ENCODE measurements at places on chromosomes 13 and 19.

GRCh38 chr19:51098365-51099046, 9.7 kb downstream of the CTU1 start:
- peak; percentile 69 for DNase-seq

DNA sequence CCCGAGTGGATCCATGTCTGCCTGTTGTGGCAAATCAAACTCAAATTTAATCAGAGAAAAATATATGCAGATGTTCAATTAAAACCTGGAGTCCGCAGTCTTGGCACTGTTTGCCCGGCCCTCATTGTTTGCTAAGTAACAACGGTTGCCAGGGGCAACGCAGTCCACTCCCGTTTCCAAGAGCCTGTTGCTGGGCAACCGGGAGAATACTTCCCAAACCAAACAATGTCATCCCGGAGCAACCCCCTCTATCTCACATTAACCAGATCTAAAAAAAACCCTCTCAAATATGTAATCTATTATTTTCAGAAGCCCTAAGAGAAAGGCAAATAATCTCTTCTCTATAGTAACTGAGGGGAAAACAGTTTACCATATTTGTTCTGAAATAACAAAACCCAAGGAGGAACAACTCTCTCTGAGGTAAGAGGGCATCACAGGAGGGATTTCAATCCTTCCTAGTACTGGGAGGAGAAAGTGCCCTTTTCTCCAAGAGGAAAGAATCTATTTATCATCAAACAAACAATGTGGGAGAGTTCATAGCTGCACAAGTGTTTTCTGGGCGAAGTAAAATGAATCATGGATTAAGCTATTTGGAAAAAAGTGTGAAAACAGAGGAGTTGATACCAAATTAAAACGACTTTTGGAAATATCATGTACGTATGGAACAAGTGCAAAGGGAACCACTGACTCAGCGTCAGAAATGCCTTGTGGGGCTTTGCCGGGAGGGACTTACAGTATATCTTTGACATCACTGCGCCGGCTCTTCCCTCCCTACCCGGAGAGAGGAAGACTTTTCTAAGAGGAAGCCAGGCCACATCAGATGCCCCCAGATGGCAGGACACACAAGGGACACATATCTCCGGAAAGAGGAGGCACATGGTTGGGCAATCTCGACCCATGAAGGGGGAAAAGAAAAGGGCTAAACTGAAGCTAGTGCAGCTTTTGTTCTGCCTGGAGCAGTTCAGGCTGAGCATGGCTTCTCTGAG, 43.3 kb downstream of the RFX2 start:
- peak; percentile 76 for DNase-seq

DNA sequence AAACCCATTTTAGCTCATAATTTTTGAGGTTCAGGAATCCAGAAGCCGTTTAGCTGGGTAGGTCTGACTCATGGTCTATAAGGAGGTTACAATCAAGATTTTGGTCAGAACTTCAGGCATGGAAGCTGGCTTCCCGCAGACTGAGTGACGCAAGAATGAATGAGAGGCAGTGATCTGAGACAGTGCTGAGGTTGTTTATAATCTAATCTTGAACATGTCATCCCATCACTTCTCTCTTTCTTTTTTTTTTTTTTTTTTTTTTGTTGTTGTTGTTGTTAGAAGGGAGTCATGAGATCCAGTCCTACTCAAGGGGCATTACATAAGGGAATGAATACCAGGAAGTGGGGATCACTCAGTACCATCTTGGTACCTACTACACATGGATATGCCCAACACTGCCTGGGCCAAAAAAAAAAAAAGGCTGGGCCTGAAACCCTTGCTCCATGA, 217.4 kb downstream of the DLEU7 start:
- no peak for DNase-seq

DNA sequence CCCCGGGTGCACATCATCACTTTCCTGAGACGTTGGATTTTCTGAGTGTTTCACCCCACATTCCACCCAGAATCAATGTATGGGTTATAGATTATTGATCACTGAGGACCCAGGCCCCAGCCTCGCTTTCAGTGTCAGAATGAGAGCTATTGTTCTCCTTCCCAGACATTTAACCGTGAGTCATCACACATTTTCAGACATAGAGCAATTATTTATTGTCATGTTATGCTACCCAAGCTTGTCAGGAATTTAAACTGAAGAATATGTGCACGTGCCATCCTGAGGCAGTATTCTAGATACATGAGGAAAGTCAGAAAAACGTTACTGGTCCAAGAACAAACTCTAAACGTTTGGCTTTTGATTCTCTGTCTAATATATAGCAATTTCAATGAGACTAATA, 276.6 kb upstream of the ZNF507 start:
- no peak for DNase-seq

DNA sequence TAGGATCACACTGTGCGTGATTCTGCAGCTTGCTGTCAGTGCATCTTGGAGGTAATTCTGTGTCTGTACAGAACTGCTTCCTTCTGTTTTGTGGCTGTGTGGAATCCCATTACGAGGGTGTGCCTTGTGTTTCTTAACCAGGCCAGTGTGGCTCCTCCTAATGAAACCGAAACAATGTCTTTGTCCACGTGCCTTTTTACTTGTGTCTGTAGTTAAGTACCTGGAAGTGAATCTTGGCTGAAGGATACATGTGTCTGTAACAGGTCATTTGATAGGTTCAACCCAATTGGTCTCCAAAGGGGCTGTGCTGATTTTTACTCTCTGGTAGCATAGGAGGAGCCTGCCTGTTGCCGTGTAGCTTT, 13.1 kb downstream of the NOP53 start:
- DNase-seq, result no peak

DNA sequence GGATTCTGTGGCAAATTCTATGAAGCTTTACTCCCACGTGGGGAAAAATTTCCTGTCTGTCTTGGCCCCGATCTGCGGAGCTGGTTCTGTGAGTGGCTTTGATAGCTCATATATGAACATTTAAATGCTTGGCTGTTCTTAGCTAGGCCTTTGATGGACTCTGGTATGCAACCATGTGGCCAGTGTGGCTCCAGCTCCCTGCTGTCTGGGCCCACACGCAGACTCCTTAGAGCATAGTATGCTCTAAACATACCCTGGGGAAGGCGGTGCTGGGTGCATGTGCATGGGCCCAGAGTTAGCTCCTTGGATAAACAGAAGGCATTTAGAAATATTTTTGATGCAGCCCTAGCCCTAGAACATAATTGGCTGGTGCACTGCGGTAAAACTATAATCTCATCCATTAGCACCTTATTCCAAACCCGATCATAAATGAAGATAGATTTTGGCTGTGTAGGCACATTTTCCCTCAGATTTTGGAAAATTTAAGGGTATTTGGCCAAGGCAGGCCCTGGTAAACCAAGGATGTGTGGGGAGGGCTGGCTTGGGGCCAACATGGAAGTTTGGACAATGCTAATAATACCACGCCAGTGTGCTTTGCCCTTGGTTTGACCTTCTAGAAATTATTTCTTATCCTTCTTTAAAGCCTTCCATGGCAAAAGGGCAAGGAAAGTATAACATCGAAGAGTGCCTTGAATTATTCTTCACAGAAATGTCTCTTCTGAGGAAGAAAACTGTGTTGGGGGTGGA, 153.5 kb downstream of the LMO7 start:
- no peak for DNase-seq

DNA sequence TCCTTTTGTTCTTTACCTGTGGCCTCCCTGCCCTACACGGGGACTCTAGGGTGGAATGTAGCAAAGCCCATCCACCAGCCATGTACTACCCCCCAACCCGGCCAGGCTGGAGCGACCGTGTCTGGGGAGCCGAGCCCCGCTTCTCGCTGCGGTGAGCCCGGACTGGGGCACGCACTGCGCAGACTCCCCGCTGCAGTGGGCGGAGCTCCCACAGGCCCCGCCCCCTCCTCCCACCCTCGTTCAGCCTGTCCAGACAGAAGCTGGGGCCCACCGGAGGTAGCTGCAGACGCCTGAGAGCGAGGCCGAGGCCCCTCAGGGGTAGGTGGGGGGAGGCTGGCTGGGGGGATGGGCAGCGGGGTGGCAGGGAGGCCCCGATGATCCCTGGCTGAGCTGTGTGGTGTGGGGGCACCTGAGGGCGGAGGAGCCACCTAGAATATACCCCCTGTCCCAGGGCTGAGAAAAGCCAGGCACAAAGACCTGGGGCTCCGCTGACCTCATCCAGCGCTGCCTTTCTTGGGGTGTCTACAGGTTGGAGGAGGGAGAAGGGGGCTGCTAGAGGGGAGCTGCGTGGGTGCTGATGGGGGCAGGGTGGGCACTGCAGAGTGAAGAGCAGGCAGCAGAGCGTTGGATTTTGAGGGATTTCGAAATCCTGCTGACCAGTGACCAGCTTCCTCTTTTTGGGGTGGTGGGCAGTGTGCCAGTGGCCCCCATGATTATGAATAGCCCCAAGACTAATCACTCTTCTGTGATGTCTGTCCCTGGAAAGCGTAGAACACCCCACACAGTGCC, 17.3 kb downstream of the PLD3 start:
- peak; percentile 92 for DNase-seq

- DNase-seq, result no peak
These were observed 44.4 kb upstream of the USE1 start for GRCh38 chr19:17170538-17171297.

DNA sequence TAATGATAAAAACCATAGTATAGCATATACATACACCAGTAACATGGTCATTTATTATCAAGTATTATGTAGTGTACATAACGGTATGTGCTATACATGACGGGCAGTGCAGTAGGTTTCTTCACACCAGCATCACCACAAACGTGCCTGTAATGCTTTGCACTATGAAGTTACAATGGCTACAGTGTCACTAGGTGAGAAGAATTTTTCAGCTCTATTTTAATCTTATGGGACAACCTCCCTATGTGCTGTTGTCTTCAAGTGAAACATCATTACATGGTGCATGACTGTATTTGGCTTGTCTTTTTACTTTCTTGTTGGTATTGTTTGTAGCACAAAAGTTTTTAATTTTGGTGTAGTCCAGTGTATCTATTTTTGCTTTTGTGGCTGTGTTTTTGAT, 18.7 kb downstream of the CDK8 start:
- DNase-seq, result no peak

DNA sequence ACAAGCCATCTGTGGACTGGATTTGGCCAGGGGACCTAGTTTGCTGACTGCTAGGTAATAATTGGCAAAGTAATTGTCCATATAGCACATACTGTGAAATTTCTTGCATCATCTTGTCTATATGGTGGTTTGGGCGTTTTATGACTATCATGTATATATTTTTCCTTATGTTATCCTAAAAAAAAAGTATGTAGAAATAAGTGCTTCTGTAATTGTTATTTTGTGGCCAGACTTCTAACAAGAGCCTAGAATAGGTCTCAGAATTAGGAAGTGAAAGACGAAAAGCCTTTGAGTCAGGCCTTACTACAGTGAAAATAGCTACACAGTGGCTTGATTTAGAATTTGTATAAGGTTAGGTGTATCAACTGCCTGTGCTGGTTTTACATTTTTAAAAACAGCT, 4.2 kb downstream of the FNDC3A start:
- no peak for DNase-seq

- DNase-seq, result no peak
These were observed 1.7 kb downstream of the ZNF264 start for GRCh38 chr19:57192993-57193392.

DNA sequence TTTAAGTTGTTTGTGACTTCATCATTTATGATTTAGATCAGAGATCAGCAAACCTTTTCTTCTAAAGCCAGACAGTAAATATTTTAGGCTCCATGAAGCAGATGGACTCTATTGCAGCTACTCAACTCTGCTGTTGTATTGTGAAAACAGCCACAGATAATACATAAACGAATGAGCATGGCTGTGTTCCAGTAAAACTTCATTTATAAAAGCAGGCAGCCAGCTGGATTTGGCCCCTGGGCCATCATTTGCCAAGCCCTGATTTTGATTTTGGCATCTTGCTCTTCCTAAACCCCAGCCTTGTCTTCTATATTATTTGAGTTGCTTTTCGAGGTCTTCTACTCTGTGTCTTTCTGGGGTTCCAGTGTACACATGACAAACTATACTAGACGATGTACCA, 41.3 kb downstream of the RNASEH2B start:
- no peak for DNase-seq

DNA sequence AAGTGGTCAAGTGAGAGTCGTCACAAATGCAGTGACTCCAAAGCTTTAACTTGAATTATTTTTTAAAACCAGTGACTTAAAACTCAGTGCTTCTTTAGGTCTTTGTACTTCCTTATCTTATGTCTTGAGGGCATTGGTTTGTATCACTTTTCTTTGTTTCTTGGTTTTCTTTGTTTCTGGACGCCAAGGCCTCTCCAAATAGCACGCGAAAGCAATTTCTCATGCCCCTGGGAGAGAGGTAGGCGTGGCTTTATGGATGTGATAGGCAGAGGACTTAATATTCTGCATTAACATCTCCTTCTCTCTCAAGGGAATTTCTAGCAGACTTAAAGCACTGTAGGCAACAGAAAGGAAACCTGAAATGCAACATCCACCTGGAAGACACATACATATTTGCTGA, 20.6 kb downstream of the UBE2L5 start:
- no peak for DNase-seq

DNA sequence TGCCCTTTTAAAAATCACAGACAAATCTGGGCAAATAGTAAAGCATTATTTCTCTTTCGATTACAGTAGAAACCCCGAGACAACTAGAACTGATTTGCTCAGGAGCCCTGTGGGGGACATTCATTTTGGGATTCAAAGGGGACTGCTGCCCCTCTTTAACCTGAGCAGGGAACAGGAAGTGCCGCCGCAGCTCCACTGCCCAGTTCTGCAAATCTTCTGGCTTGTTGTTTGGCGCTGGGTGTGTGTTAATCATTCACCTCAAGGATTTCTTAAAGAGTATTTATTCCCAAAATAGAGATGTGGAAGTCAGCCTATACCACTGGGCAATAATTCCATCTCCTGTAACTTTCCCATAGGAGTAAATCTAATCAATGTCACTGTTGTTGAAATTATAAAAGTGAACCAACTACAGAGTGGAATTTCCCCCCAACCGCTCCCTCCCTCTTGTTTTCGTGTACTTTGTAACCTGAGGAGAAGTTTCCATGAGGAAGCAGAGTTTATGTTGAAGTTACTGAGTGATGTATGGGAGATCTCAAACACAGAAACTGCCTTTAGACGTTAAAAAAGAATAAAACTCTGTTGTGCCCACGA, 515.8 kb downstream of the KLF12 start:
- DNase-seq, result no peak

DNA sequence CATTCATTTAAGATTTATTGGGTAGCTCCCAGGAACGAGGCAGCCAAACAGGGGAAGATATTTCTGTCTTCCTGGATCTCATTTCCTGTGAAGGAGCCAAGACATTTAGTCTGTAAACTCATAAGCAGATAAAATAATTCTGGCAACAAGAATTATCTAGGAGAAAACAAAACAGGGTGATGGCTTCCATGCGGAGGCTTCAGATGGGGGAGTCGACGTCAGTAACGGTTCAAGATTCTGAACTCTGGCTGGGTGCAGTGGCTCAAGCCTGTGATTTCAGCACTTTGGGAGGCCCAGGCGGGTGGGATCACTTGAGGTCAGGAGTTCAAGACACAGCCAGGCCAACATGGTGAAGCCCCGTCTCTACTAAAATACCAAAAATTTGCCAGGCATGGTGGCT, 1.3 kb downstream of the GNA15 start:
- DNase-seq, result no peak

DNA sequence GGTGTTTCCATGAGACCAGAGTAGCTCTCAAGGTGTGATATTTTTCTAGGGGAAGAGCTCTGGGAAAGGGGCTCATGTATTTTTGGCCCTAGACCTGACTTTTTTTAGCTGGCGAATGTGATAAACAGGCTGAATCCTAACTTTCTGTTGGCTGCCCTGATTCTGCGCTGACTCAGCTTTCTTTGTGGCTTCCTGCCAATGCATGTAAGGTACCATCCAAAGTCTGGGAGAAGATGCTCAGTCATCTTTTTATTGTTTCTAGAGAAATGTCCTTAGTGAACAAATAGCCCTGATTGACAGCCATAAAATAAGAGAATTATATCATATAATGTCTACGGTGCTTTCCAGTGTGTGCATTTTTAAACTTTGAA, 113.6 kb upstream of the MBNL2 start:
- no peak for DNase-seq

Measured in glutamatergic neuron (in vitro differentiated cells).